ENCODE measurements at places on chromosomes 13 and 19.

DNA sequence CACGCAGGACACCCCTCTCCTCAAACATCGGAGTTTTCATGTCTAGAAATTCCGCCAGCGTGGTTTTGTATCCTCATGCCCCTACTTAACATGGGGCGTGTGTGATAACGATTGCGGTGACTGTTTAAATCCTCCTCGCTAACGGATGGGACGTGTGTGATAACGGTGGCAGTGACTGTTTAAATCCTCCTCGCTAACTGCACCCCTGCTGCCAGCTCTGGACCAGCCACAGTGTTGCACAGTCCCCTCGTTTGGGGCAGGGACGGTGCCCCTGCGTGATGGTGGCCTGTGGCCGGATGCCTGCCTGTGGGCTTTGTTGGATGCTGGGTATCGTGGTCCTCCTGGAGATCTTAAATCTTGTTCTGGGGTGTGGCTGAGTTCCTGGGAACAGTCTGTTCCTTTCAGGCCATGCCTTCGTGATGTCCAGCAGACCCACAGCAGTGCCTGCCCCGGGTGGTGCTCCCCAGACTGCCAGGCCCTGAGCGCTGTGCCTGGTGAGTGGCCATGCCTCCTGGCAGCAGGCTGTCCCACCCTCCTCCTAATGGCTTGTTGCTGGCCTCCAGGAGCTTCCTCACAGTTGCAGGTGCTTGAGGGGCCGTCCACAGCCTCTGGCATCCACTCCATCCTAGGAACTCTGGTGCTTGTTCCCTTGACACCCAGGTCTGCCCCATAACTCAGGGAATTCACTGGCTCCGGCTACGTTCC is 122.5 kb upstream of the MCF2L start:
- DNase-seq = no peak

DNA sequence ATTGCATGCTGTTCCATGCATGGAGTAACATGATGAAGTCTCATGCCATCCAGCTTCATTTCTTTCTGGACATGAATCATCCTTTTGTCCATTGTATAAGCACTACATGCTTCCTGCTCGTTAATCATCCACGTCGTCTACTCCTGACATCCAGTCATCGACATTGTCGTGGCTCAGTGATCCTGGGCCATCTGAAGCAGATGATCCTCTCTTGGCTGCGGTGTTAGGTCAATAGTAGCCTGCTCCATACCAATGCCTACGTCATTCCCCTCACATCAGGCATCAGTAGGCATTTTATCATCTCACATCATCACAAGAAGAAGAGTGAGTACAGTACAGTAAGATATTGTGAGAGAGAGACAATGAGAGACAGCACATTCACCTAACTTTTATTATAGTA is 7.9 kb upstream of the MYO16 start:
- DNase-seq = no peak

- no peak for DNase-seq
These were observed 68.3 kb upstream of the UBAC2 start for GRCh38 chr13:99132295-99132835.

- no peak for DNase-seq
These were observed 60.3 kb upstream of the CLDN10 start for GRCh38 chr13:95492044-95492801.

DNA sequence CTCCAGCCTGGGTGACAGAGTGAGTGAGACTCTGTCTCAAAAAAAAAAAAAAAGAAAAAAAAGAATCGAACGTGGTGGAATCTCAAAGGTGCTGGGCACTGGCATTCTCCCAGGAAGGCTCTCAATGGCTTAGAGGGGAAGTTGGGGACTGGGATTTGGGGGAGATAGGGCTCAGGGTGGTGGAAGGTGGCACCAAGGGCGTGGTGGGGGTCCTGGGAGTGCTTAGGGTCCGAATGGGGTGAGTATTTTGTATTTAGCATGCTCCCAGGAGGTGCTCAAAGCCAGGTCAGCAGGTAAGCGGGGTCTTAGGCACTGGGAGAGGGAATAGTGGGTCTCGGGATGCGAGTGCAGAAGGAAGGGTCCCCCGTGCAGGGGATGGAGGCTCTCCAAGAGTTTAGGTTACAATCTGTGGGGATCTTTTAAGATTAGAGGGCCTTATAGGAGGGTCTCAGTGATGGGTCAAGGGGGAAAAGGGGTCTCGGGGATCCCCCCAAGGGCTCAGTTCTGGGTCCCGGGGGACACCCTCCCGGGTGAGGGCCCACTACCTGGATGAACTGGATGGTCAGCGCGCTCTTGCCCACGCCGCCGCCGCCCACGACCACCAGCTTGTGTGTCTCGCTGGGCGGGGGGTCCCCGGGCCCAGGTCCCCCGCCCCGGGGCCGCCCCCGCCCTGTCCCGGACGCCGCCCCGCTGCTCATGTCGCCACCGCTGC is 386 bp downstream of the RRAS start:
- DNase-seq = no peak

DNA sequence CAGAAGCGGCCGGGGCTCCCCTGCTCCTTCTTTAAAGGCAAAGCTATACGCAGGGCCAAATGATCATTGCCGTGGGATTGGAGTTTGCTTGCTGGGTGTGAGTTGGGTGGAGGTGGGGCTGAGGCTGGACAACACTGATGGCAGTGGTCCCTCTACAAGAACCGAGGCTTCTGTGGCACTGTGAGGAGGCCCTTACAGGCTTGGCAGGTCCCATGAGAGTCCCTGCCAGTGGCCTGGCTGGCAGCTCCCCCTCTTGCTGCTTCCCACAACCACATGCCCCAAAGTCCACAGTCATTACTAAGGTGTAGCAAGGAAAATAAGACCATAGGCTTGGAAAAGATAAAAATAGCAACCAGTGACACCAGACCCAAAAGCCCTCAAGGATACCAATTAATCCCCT is 98.4 kb downstream of the ANKRD10 start:
- DNase-seq = no peak

GRCh38 chr13:85367887-85368286 is 431.3 kb downstream of the SLITRK6 start:
- no peak for DNase-seq

- DNase-seq = no peak
These were observed 1180.7 kb upstream of the SLC10A2 start for GRCh38 chr13:104246955-104247354.

DNA sequence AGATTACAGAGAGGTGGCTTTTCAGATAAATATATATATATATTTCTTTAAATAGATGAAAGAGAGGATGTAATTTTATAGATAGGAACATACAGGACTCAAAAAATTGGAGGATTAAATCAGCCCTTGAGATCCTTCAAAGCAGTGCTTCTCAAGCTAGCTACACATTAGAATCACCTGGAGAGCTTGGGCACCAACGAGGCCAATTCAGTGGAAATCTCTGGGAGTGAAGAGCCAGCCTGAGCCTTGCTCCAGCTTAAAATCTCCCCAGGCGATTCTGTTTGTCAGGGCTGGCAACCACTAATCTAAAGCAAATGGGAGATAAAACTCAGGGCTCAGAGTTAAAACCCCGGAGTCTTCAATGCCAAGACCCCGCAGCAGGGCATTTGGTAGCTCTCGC is 15.0 kb upstream of the CLN5 start:
- DNase-seq = no peak

Measured in NCI-H1048 (cell line).